ENCODE measurements at places on chromosomes 11 and 22.
A peak's percentile ranks its signal among the peaks of the same experiment; 100 is the strongest.

GRCh38 chr11:15276621-15277020 lies 161.9 kb downstream of the INSC start:
- no peak for DNase-seq

- DNase-seq = no peak
These were observed 2.7 kb downstream of the SIK3 start for GRCh38 chr11:117095284-117096161.

DNA sequence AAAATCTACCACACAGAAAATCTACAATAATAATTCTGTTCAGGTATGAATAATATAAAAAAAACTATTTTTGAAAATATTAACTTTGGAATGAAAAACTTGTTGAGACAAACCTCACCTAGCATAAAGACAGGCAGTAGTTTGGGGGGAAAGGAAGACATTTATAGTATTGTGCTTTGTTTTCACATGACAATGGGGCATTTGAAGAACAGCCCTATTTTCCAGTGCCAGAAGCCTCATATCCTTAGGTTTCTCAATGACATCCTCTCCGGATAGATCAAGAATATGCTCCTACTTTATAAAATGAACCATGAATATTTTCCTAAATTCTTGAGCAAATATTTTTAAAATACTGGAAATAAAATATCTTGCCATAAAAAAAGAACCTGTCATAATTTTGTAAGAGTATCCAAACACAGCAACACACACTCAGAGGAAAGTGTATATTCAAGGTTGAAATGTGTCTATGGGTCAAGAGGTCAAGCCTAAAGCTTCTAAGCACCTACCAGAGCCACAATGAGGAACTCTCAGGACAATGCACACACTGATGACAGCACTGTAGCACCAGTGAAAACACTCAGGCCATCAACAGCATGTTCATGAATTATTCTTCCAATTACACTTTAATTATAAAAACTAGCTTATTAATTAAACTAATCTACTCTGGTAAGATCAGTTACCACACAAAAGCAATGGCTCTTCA lies 68.7 kb downstream of the MRTFA start:
- DNase-seq = no peak

- DNase-seq = no peak
These were observed 59.8 kb downstream of the LUZP2 start for GRCh38 chr11:24556693-24557092.

DNA sequence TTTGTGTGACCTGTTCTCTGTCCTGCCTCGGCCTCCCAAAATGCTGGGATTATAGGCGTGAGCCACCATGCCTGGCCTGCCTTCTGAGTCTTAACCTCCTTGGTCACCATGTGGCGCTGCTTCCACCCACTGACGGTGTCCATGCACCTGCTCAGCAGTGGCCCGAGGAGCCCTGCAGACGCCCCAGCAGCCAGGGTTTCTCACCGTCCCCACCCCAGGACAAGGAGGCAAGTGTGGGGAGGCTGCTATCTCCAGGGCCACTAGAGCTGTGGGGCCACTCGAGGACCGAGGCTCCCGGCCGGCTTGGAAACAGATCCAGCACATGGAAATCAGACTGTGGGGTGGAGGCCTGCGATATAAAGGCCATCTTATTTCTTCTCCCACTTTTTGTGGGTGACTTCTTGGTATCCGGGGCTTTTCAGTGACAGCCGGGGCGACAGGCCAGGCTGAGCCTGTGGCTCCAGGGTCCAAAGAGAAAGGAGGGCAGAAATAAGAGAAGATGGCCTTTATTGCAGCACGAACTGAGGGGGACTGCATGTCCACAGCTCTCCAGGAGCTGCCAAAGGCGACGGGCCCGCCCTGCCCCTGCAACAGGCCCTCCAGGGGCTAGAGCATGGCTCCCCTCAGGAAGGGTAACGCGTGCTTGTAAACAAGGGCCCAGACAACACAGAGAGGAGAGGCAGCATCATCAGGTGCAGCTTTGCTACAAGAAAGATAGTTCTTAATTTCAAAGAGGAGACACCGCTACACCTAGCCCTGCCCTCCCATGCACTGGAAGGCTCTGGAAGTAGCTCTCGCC lies 15.0 kb downstream of the TSPO start:
- no peak for DNase-seq

GRCh38 chr22:20232781-20233180 lies 35.3 kb downstream of the RTN4R start:
- no peak for DNase-seq

DNA sequence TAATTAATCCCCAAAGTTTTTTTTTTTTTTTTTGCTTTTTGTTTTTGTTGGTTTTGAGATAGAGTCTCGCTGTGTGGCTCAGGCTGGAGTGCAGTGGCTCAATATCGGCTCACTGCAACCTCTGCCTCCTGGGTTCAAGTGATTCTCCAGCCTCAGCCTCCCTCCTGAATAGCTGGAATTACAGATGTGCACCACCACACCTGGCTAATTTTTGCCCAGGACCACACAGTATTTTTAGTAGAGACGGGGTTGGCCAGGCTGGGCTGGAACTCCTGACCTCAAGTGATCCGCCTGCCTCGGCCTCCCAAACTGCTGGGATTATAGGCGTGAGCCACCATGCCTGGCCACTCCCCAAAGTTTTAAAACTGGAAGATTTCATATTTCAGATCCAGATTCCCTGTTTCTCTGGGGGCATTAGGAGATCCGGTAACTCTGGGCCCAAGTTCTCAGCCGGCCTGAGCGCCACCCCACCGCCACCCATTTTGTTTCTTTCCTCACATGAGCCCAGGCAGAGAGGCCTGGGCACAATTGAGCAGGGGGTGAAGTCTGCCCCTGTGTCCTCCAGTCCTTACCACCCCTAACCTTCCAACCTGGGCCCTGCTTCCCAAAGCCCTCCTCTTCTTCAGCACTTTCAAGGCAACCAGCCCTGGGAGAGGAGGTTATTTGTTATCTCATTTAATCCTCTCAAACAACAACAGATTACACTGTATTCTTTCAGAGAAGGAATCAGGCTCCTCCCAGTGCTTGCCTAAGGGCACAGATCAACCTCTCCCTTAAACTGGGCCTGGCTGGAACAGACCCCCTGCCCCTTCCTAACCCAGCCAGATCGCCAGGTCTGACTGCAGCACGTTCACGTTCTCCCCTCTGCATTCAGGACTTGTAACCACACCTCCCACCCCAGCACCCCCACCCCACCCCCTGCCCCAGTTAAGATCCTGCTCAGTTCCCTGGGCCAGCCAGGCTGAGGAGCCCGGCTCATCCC lies 1.9 kb upstream of the CSNK1E start:
- DNase-seq = no peak

DNA sequence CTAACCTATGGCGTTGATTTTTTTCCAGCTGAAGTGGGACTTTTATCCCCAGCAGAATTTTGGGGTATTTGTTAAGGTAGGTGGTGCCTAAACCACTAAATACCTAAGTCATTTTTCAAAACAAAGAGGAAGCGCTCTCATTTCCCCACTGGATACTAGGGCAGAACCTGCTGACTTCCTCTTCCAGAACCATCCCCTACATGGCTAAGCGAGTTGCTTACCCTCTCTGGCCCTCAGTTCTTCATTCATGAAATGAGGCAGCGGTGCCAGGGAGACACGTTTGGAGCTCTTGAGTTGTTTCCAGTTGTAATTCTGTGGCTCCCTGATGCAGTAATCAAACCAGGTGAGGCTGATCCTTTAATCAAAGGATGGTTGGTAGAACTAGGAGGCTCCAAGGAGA lies 10.0 kb upstream of the MTMR3 start:
- no peak for DNase-seq

DNA sequence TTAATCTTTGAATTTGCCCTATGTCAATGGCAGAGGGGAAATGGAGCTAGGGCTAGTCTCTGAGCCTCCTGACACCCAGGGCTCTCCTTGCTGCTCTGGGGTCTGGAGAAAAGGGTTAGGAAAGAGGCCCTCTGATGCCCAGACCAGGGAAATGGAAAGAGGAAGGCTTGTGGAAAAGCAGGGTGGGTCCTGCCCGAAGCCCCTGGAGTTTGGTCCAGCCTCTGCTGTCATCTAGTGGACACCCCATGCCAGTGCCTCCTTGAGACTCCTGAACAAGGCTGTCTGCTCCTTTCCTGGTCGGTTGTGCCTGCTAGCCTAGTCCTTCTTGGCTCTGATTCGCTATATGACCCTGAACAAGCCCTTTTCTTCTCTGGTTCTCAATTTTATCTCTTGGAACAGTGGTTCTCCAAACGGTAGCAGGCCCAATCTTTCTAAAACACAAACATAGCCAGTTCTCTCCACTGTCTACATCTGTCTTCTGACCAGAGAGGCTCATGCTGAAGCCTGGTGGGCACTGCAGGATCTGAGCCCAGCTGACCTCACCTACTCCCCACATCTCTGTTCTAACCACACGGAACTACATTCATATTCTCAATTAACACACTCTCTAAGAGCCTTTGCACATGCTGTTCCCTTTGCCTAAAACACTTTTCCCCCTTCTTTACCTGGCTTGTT lies 8.8 kb upstream of the PLA2G3 start:
- no peak for DNase-seq

- DNase-seq = no peak
These were observed 12.5 kb upstream of the CUL5 start for GRCh38 chr11:107996006-107996776.

GRCh38 chr22:29992341-29993275 lies 87.7 kb upstream of the HORMAD2 start:
- DNase-seq = no peak

DNA sequence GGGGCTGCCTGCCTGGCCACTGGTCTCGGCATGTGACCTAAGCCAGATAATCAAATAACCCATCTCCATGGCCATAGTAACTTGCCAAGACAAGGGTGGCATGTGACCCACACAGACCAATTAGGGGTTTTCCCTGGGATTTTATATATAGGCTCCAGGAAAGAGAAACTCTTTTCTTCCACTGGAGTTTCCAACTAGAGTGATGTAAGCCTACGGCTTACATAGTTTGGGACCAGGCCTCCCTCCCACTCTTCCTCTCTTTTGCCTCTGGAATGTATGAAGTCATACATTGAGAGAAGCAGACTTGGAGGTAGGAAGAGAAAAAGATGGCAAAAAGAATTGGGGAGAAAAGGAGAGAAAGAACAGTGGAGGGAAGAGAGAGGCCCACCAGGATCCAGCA lies 84.6 kb upstream of the LDLRAD3 start:
- no peak for DNase-seq

GRCh38 chr11:61960532-61960931 lies 6.9 kb downstream of the FTH1 start:
- DNase-seq = no peak

DNA sequence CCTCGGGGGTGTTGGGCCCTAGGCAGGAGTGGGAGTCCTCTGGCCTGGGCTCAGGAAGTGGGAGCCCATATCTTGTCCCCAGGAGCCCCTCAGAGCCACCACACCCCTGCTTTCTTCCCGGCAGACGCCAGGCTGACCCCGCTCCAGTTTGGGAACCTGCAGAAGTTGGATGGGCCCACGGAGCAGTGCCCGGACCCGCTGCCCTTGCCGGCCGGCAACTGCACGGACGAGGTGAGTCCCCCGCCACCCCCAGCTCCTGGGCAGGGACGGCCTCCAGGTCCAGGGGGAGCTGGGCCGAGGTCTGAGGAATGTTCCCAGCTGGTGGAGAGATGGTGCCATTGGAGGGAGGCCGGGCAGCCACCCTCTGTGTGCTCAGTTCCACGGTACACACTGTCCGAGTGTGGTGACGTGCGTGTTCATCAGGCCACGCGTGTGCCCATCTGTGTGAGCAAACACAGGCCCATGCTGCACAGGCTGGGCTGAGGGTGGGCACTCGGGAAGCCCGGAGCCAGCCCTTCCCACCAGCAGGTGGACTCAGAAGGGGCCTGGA lies 4.8 kb downstream of the MUC5B start:
- DNase-seq = no peak

GRCh38 chr11:8097062-8097461 lies 16.1 kb downstream of the TUB start:
- no peak for DNase-seq

- no peak for DNase-seq
These were observed 27.2 kb downstream of the GRAMD1B start for GRCh38 chr11:123457187-123457770.

DNA sequence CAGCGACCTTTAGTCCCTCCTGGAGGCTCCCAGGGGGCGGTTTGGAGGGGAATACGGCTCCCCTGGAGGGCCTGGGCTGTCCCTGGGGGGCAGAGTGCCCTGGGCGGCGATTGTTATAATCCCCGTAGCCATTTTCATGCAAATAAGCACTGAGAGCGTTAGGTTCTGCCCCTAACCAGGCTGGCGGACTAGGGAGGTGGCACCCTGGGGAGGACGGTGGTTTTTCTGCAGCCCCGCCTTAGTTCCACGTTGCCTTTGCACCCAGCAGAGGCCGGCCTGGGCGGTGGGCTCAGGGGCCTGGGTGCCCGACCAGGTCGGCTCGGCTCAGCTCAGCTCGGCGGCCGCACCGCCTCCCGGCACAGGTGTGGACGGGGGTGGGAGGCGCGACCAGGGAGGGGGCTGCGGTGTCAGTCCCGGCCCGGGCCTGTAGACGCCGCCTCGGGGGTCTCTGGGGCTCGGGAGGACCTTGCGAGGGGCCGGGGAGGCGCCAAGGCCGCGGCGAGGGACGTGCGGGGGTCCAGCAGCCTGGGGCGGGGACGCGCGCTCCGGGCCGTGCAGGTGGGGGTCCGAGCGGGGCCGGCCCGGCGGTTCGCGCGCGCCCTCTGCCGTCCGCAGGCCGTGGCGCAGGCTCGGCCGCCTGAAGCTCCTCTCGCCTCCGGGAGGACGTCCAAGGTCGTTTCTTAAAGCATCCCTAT lies 2.3 kb upstream of the DUSP8 start:
- DNase-seq = peak; percentile 60

- DNase-seq = no peak
These were observed 7.5 kb upstream of the ANKRD13D start for GRCh38 chr11:67281552-67282150.

DNA sequence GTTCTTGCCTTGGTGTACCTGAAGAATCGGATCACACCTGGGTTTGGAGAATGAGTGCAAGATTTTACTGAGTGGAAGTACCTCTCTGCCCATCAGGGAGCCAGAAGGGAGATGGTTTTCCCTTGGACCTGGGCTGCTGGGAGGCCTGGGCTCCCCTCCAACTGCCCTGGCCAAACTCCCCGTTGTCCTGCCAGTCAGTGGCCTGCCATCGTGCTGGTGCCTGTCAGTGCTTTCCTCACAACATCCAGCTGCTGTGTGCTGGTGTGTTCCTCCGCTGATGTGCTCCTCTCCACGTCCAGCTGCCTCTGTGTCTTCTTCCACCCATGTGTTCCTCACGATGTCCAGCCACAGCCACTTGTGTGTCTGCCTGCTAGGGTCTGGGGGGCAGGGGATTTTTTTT lies 87.9 kb upstream of the CLPB start:
- no peak for DNase-seq

- no peak for DNase-seq
These were observed 20.1 kb upstream of the AQP11 start for GRCh38 chr11:77569676-77570070.
